GM20000 (cell line): ENCODE measurements at places on chromosomes 1 and 21.

GRCh38 chr21:27545754-27546349, 579.0 kb upstream of the ADAMTS5 start:
- DNase-seq = no peak

DNA sequence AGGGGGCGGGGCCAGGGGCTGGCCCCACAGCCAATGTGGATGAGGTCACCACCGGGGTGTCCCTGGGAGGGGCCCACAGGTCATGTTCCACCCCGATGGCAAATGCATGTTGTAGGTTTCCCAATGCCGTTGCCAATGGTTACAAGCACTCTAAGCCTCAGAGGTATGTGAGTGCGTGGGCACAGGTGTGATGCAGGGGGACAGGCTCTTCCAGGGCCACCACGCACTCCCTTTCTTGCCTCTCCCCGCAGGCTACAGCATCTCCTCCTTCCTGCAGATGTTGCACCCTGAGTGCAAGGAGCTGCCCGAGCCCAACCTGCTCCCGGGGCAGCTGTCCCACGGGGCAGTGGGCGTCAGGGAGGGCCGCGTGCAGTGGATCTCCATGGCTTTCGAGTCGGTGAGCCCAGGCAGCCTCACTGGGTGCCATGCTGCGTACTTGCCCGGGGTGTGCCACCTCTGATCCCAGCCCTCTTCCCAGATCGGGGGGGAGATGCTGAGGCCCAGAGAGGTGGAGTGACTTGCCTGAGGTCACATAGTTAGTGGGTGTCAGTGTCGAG, 52.4 kb downstream of the DISP3 start:
- no peak for DNase-seq

DNA sequence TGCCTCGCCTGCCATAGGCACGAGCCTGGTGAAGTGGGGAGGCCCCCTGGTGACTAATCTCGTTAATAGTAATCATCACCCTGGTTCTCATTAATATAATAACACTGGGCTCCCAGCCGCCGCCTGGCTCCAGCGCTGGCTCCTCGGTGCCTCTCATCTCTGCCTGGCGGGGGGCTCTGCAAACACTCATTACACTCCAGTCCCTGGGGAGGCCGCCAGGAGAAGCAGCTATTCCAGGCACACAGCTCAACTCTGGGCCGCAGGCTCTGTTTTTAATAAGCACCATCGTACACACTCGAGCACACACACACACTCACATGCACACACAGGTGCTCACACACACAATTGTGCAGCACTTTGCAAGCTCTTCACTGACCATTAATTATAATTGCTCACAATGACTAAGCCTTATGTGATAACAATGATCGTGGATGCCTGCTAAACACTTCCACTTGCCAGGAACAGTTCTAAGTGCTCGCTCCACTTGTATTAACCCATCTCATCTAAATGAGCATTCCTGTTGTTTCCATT, 52.2 kb downstream of the SDC3 start:
- no peak for DNase-seq

DNA sequence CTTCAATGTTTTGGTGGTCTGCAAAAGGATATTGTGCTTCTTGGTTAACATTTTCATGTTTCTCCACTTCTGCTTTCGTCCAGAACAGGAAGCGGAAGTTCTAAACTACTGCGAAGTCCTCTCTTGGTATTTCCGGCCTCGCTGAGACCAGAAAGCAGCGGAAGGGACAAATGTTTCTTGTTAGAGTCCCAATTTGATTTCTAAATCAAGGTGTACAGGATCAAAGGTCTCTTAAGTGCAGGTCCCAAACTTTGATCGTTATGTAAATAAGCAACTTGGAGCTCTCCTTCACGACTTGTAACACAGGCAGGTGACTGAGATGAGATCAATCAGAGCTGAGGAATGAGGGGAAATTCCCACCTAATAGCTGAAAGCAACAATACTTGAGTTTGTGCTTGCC, 40.1 kb upstream of the HMCN1 start:
- DNase-seq = peak; percentile 56

DNA sequence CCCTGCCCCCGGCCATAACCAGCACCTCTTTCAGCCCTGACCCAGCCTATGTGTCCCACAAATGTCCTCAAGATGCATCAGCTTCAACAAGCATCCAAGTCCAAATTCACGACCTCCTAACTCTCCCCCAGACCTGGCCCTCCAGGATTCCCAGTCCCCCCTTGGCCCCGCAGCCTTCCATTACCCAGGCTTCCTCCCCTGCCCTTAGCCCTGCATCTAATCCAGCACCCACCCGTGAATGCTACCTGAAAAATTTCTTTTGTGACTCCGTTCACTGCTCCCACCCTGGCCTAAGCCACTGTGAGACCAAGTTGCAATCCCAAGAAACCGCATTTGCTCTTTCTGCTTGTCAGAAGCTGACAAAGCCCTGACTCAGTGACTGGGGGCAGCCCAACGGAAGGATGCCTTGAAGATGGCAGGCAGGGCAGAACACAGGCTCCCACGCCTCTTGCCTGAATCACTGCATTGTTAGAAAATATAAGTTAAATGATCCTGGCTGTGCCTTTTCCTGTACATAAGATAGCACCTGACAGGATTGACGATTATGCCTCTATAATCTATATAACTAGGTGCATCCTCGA, 939 bp upstream of the MFAP2 start:
- no peak for DNase-seq

GRCh38 chr1:114588196-114588689, 6.8 kb upstream of the BCAS2 start:
- no peak for DNase-seq

DNA sequence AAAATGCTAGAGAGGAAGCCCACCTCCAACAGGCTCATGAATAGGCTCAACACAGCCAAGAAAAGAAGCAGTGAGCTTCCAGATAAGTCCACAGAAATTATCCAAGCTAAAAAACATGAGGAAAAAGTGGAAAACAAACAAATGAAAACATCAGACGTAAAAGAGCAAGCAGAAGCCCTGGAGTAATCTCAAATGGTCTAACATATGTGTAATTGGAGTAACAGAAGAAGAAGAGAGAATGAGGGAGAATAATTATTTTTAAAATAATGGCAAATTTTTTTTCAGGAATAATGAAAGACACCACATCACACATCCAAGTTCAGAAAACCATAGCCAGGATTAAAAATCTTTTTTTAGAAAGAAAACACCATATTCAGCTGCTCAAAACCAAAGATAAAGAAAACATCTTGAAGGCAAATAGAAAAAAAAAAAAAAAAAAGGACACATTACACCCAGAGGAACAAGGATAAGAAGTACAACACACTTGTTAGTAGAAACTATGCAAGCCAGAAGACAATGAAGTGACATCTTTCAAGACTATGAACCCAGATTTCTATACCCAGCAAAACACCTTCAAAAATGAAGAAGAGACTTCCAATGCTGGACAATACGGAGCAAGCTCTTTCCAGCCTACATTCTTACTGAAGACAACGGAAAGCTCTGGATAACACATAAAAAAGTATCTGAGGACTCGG, 10.6 kb upstream of the SUMO3 start:
- DNase-seq = no peak

DNA sequence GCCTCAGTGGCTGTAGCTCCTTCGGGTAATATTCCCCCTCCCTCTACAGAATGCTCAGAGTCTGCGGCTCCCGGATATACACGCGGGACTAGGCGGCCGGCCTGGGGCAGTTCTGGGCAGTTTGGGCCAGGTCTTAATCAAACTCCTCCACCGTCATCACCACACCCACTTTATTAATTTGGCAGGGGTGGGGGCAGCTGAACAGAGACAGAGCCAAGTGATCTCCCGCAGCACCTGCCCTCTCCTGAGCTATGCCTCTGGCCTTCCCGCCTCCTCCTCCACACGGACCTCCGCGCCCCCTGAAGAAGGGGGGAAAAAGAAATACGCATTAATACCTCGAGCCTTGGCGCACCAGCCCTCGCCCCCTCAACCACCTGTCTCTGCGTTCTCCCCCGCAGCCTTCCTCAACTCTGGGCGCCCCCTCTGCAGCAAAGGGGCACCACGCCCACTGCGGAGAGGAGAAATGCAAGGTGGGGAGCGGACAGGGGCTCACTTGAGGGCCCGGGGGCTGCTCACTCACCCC, 42.6 kb downstream of the CD34 start:
- DNase-seq = peak; percentile 46

- peak; percentile 52 for DNase-seq
These were observed 114.3 kb upstream of the ZNF678 start for GRCh38 chr1:227449051-227449450.
